ENCODE measurements at places on chromosomes 13 and 19. TPM values are rescaled to one million over a fixed set of nuclear protein-coding genes. Genes with fewer than 3 reads are reported as not detected.

The KCNC3 gene
- 11.1 TPM for total RNA-seq

DNA sequence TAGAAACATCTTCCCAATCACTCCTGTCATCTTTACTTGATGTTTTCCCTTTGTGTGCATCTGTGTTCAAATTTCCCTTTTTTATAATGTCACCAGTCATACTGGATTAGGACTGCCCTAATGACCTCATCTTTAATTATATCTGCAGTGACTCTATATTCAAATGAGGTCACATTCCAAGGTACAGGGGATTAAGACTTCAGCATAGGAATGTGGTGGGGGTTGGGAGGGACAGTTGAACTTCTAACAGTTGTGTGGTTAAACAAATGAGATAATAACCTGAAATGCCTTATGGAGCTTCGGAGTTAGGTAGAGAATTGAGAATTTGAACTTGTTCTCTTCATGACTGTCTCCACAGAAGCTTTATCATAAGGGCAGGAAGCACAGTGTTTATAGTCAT is 23.0 kb downstream of the PAN3 start:
- no peak for DNase-seq

DNA sequence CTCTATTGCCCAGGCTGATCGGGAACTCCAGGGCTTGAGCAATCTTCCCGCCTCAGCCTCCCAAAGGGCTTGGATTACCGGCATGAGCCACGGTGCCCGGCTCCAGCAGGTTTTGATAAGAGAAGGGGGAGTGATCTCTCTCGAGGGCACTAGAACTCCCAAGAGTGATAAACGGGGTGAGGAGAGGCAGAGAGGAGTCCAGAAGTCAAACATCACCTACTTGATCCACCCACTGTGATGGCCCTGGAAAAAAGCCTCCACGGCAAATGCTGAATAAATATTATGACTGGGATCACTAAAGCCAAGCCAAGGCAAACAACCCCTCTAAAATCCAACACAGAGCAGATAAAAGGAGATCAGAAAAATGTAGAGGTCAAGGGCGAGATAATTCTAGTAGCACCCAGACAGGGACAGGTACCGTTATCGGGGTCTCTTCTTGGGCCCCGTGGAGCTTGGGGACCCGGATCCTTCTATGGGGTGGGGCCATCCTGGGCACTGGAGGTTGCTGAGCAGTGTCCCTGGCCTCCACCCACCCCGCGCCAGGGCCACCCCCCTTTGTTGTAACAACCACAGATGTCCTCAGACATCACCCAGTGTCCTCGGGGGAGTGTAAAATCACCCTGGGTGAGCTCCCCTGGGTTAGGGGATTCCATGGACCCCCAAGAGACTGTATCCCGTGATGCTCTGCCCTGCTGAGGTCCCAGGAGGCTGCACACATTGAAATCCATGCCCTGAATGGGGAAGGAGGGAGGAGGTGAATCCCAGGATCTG is 3.7 kb upstream of the CREB3L3 start:
- DNase-seq = no peak

GRCh38 chr13:77991003-77991402 is 72.4 kb upstream of the EDNRB start:
- DNase-seq = no peak

DNA sequence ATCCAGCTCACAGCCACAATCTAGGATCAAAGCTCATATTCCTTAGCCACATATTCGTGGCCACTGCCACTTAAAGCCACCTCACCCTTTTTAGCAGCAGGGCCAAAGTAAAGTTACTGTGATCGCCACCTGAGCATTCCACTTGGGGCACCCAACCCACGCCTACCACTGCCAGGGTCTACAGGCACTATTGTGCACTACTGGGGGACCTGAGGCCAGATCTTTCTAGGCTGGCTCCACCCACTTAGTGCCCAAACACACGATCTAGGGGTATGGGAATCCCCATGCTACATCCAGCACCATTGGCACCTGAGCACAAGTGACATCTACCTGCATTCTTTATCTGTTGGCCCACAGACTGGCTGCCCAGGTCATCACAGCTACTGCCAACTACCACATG is 517.9 kb upstream of the PRR20A start:
- no peak for DNase-seq

The ZNF737 gene
- 18.3 TPM for total RNA-seq

DNA sequence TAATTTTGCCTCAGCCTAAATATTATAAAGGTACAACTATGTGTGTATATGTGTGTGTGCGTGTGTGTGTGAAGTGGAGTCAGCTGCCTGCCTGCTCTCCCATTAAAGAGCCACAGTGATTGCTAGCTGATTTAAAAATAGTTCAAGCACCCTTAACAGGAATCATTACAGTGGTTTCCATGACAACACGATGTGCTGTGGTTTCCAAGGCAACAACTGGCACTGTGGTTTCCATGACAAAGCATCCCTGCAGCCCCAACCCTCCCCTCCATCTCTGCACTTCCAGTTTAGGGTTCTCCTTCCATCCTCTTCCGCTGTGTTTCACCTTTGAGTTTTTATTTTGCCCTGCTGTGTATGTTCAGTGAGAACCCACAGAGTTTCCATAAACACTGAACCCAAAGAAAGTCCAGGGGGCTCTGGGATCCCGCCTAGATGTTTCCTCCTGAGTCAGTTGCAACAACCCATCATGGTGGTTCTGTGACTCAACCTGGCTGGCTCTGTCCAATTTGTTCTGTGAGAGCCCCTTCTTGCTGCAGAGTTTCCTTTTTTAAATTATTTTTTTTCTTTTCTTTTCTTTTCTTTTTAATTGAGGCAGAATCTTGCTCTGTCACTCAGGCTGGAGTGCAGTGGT is 7.1 kb upstream of the PNMA8A start:
- no peak for DNase-seq

- DNase-seq = peak; percentile 64
These were observed 60.6 kb downstream of the CDADC1 start for GRCh38 chr13:49308097-49308875.

GRCh38 chr13:46679369-46680120 is 117.4 kb downstream of the ESD start:
- DNase-seq = no peak

The ZNF726 gene
- 3.2 TPM for total RNA-seq

DNA sequence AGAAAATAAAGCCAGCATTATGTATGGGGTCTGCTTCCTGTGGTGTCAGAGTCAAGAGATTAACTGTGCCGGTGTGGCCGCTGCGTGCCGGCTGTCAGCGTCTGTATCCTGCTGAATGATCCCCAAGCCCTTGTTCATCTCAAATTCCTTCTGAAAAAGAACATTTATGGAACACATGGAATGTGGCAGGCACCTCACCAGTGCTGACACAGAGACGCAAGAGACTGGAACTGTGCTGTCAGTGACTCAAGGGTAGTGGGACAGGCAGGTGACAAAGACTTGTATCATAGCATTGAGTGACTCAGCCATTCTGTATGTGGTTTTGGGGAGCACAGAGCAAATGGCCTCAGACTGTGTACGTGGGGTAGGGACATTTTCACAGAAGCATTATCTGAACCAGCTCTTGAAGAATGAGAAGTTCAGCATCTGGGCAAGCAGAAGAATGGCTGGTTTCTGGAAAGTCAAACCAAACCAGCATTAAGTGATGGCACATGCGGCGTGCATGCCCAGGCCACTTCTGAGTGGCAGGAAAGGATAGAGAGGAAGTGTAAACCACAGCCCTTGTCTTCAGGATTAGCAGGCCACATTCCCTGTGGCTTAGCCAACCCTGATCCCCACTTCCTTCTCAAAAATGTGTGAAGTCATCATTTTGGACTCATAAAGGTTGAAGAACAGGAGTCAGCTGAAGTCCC is 54.0 kb upstream of the IRS2 start:
- DNase-seq = no peak

GRCh38 chr19:45782820-45783785 is 813 bp upstream of the DMPK start:
- no peak for DNase-seq

- DNase-seq = no peak
These were observed 1551.9 kb downstream of the EFNB2 start for GRCh38 chr13:104983601-104984000.

DNA sequence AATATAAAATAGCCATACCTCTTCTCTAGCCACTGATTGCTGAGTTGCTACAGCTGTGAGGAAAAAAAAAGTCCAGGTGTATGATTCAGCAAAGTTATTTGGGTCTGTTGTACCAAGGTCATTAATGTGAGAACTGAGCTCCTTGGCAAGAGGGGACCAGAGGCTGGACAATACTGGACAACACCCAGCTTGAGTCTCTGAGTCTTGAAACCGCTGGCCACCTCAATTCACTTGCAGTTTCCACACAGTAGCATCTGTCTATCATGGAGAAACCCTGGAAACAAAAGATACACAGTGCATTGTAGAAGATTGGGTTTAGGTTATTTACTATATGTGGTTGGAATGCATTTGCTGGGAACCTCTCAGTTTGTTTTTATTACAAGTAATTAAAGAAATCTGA is 60.4 kb downstream of the WDFY2 start:
- DNase-seq = no peak

GRCh38 chr19:38557205-38557799 is 60.5 kb downstream of the MAP4K1 start:
- peak; percentile 64 for DNase-seq

- no peak for DNase-seq
These were observed 208.9 kb downstream of the PRR20E start for GRCh38 chr13:57375876-57376275.

DNA sequence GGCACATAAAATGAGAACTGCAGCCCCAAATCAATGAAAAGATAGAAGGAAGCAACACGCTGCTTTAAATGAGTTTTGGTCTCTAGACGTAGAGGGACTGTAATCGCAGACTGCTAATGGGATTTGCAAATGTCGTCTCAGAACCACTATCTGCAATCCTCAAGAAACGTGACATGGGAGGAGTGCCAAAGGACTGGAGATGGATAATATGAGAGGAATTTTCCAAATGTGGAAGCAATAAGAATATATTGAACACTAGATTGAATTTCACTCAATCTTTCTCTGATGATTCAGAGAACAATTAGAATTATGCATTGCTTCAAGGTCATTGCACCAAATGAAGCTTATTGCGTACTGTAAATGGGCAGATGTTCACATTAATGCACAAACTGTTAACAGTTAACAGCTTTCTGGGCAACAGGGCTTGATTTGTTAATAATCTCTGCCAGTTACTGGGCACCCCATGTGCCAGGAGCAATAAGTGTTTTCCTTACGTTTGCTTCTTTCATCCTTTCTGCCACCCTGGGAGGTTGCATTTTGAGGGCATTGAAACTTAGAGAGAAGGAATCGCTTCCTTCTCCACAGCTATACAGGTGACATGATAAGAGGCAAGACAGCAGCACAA is 62.8 kb upstream of the WASF3 start:
- DNase-seq = no peak

- DNase-seq = peak; percentile 86
These were observed 2.9 kb downstream of the WDR83 start for GRCh38 chr19:12669270-12670158.

- DNase-seq = peak; percentile 43
These were observed 70.9 kb upstream of the MCF2L start for GRCh38 chr13:112897956-112898620.

DNA sequence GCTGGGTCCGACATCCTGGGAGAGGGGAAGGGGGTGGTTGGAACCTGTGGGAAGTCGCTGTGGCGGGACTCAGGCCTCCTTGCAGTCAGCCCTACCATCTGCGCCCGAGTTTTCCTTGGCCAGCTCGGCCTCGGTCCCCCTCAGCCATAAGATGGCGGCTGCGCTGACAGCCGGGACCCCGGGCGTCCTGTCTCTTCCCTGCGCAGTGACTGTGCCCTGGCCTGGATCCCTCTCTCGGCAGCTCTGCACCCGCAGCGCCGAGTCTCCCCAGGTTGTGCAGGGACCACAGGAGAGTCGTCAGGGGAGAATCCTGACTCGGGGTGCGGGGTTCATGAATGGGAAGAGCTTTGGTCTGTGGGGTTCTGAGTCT is 345 bp downstream of the ZNF257 start:
- no peak for DNase-seq

- DNase-seq = no peak
These were observed 415.9 kb downstream of the FGF9 start for GRCh38 chr13:22086597-22087330.

The NLRP7 gene
- 0.15 TPM for total RNA-seq

The ZNF543 gene
- total RNA-seq = 5.3 TPM

The B3GNT8 gene
- total RNA-seq = 22.5 TPM

GRCh38 chr13:49319551-49319950 is 71.8 kb downstream of the CDADC1 start:
- DNase-seq = no peak

GRCh38 chr13:102704238-102705058 is 9.6 kb upstream of the METTL21C start:
- no peak for DNase-seq

GRCh38 chr13:76597868-76598267 is 288.3 kb downstream of the KCTD12 start:
- DNase-seq = no peak

DNA sequence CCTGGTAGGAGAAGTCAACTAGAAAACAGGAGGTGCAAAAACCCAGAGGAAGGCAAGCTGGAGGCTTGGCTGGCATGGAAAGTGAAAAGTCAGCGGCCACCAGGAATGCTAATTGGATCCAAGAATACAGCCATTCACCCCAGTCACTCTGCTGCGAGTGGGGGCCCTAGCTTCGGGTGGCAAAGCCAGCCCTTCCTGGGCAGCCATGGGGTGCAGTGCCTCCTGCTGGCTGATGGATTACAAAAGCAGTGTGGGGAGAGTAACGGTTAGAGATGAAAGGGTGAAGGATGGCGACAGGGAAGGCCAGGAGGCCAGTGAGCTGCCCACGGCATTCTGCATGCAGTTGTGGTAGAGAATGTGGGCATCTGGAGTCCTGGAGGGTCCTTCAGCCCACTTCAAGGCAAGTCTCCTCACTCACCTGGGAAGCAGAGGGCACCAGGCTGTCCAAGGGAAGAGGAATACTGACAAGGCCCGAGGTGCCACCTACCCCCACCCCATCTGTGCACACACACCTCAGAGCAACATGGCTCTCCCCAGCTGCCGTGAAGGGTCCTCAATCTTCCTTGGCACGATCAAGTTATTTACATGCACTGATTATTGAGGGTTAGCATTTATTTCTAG is 20.3 kb upstream of the EPHX3 start:
- no peak for DNase-seq

The MAG gene
- not detected for total RNA-seq

The EDDM13 gene
- 1.3 TPM for total RNA-seq

- DNase-seq = no peak
These were observed 47.5 kb downstream of the CRTC1 start for GRCh38 chr19:18730885-18731513.

- DNase-seq = peak; percentile 19
These were observed 150.2 kb upstream of the VSTM2B start for GRCh38 chr19:29375429-29376119.

The PRR20A gene
- total RNA-seq = not detected

DNA sequence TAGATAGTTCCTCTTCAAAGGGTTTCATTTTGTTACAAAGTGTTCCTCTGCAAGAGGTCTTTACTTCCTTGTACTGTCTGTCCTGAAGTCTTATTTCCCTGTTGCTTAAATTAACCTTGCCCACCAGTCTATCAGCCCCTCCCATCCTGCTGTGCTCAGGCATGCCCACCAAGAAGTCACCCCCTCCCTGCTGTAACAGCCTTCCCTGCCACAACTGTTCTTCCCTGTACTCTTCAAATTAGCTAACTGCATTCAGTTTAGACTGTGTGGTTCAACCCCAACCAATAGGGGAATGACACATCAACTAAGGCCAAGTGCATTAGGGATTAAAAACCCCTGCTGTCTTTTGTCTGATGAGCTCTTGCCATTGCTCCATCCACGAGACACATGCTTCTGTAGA is 34.4 kb upstream of the ZNF562 start:
- no peak for DNase-seq
